ENCODE measurements at places on chromosomes 11 and 22.

GRCh38 chr11:34510673-34511072 lies 2.9 kb downstream of the ELF5 start:
- no peak for DNase-seq

- DNase-seq, result no peak
Measured at GRCh38 chr22:22558071-22558971, 744 bp downstream of the PRAME start.

- DNase-seq, result no peak
Measured at GRCh38 chr11:45737056-45737455, 67.9 kb upstream of the SLC35C1 start.

DNA sequence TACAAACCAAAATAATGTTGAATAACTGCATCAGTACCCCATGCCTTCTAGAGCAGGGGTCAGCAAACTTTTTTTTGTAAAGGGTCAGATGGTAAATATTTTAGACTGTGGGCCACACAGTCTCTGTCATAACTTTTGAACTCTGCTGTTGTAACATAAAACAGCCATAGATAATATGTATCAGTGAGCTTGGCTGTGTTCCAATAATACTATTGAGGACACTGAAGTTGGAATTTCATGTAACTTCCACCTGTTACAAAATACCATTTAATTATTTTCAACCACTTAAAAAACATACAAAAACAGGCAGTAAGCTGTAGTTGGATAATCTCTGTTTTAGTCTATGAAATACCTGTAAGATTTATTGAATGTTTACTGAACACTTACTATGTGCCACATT lies 55.2 kb downstream of the PICALM start:
- DNase-seq, result no peak

GRCh38 chr22:36775586-36775963 lies 344 bp downstream of the IFT27 start:
- DNase-seq, result peak; percentile 39

DNA sequence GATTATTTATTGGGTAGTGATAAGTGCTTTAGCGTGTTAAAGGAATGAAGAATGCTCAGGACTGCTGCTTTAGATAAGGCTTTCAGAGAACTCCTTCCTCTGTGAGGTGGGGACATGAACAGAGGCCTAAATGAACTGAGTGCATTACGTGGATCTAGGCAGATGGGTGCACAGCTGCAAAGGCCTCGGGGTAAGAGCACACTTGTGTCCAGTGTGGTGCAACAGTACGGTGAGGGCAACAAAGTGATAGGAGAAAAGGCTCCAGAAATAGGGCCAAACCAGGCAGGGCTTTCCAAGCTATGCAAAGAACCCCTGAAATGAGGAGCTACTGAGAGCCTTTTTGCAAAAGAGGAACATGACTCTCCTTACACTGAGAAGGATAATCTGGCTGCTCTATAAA lies 45.3 kb upstream of the ARHGAP32 start:
- DNase-seq, result no peak

DNA sequence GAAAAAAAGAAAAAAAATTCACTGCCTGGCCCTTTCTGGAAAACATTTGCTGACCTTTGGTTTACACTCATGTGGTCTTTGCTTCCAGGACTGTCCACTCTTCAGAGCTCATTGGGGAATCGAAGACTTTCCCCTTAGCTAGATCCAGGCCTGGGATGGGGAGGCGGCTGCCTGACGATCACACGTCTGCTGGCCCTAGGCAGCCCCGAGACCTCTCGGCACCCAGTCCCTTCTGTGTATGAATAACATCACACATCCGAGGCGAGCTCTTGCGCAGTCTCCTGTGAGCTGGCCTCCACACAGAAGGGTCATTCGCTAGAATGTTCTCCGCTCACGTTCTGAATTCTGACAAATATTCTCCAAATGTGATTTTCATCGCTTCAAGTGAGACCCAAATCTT lies 25.7 kb upstream of the GAL start:
- DNase-seq, result no peak

DNA sequence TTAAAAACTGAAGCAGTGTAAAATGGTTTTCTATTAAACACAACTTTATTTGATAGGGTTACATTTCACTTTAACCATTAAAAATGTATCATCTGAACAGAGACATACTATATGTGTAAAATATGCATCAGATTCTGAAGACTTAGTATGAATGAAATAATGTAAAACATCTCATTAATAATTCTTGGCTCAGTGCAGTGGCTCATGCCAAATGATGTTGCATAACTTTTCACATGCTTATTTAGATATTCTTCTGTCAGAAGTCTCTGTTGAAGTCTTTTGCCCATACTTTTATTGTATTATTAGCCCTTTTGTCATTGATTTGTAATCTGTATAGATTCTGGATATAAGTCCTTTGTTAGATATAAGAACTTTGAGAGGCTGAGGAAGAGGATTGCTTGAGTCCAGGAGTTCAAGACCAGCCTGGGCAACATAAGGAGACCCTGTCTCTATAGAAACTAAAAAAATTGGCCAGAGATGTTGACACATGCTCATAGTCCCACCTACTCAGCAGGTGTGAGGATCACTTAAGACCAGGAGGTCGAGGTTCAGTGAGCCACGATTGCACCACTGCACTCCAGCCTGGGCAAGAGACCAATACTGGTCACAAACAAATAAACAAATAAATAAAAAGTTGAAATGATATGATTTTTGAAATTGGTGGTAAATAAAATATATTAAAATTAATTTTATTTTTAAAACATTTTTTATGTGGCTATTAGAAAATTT lies 73.8 kb upstream of the PARVA start:
- DNase-seq, result no peak

GRCh38 chr11:27427183-27427980 lies 45.2 kb downstream of the LGR4 start:
- DNase-seq, result no peak

- DNase-seq, result no peak
Measured at GRCh38 chr11:17700991-17701390, 18.4 kb upstream of the MYOD1 start.

- DNase-seq, result no peak
Measured at GRCh38 chr22:50711446-50712340, 26.3 kb upstream of the ACR start.

DNA sequence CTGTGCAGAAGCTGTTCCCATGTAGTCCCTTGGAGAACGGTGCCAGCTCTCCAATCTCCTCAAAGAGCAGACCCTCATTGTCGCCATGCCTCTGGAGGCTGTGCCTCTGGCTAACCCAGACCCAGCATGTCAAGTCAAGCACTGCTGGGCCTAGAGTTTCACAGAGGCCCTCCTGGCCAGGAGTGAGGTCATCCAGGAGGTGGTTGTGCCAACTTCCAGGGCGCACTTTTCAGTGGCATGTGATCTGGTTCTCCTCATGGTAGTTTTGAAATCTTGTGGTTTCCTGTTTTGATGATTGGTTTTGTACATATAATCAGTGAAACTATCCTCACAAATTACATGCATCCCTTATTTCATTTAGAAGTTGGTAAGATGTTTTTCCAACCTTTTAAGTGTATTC lies 78.9 kb downstream of the PPFIBP2 start:
- DNase-seq, result no peak

GRCh38 chr11:93194673-93195291 lies 3.0 kb downstream of the SLC36A4 start:
- no peak for DNase-seq

- no peak for DNase-seq
Measured at GRCh38 chr11:96567667-96568066, 177.9 kb downstream of the JRKL start.

DNA sequence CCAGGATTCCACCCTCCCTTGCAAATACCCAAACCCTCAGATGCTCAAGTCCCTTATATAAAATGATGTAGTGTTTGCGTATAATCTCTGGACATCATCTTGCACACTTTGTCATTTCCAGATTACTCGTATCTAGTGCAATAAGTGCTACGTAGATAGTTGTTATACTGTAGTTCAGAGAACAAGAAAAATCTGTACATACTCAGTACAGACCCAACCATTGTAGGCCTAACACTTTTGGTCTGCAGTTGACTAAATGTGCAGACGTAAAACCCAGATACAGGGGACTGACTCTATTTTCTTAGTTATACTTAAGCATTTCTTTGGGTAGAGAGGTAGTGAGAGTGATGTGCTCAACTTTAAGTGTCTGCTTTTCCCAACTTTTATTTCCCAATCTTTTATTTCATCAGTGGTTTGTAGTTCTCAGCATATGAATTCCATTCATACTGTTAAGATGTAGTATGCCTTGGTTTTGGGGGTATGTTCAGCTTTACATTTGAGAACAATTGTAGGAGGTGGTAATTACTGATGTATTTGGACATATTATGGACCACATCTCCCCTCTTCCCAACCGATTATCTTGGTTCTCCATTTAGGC lies 43.9 kb downstream of the DDX6 start:
- no peak for DNase-seq

DNA sequence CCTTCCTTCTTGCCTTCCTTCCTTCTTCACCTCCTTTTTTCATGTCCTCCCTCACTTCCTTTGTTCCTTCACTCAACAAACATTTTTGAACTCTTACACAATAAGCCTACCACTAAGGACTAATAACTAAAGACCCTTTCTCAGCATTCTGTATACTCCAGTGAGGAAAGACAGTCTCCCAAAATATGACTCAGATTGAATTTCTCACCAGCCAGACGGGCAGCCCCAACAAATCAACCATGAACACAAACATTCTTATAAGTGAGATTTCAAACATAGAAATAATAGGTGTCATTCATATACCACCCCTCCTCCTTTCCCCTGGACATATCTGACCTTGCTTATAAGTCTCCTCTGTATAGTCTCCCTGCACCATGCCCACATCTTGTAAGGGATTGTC lies 1079.7 kb downstream of the OPCML start:
- DNase-seq, result no peak

DNA sequence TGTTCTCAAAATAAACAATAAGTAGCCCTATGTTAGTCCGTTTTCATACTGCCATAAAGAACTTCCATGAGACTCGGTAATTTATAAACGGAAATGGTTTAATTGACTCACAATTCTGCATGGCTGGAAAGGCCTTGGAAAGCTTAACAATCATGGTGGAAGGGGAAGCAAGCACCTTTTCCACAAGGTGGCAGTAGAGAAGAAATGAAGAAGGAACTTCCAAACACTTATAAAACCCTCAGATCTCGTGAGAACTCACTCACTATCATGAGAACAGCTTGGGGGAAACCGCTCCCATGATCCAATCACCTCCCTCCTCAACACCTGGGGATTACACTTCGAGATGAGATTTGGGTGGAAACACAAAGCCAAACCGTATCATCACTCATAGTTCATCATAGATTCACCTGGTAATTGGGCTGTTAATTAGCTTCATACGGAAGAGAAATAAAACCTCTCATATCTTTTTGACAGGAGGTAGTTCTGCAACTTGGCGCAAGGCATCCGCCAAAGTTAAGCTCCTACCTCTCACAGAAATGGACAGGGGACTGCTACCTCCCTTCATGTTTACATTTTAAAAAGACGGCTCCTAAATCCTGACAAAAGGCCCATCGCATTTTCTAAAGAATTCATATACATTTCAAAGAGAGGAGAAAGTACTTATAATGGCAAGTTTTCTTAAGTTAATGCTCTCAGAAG lies 49.0 kb downstream of the MUC15 start:
- DNase-seq, result no peak

- no peak for DNase-seq
Measured at GRCh38 chr11:17350455-17351171, 987 bp upstream of the NCR3LG1 start.

DNA sequence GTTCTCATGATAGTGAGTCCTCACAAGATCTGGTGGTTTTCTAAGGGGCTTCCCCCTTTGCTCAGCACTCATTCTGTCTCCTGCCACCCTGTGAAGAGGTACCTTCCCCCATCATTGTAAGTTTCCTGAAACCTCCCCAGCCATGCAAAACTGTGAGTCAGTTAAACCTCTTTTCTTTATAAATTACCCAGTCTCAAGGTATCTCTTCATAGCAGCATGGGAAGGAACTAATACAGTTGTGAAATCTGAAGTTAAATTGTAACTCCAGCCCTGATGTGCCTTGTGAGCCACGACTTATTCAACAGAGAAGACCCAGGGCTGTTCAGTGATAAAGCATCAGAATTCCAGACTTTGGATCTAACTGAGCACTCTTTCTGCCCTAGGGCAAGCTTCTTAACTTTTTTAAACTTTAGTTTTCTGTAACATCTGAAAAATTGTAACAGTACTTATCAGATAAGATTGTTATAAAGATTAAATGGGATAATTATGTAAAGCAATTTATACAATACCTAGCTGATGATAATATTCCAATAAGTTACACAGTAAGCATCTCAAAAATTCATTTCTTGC lies 220.0 kb downstream of the TRPC6 start:
- DNase-seq, result no peak

DNA sequence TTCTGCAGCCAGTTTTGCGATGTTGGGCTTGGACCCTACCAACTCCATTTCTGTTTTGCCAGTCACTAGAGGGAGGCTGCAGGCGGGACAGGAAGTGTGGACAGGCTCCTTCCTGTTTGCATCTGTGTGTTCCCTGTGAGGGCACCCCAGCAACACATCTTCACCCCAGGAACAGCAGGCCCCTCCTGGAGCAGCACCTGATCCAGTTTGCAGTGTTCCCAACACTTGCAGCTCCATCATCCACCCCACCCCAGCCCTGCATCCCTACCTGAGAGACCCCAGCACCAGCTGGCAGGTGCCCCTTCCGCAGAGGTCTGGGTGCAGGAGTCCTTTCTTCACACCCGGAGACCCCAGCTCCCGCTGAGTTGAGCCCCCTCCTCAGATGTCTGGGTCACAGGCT lies 7.4 kb upstream of the VSIG10L2 start:
- no peak for DNase-seq

DNA sequence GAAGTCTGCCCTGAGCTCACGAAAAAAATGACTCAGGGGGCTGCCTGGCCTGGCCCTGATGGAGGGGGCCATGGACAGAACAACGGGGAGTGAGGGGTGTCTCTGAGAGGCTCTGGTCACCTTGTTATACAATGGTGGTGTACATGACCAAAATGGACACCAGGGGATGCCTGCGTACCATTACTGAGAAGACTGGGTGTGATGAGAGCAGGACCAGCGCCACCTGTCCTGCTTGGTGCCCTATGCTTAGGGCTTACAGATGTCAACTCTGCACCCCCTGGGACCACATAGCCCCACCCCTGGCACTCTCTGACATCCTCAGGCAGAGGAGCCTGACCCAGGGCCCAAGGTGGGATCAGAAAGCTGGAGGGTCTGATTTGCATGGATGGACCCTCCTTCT lies 104.8 kb downstream of the ZNF280B start:
- DNase-seq, result no peak

GRCh38 chr11:70590356-70590991 lies 192.1 kb downstream of the CTTN start:
- no peak for DNase-seq

DNA sequence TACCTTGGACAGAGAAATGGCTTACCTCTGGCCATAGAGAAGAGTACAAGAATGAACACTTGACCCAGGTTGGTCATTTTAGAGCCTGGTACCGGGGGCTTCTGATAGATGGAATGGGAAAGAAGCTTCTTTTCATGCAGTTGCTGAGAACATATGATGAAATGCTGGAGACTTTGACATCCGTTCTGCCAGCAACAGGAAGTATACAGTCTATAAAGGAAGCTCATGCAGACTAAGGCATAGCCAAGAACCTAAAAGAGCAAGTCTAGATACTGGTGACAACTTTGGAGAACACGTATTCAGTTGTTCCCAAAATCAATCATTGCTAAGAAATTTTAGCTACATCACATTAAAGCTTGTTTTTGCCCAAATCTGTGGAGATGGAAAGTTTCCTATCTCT lies 894.6 kb downstream of the METTL15 start:
- DNase-seq, result no peak

GRCh38 chr22:35195821-35196220 lies 61.5 kb upstream of the HMGXB4 start:
- no peak for DNase-seq

GRCh38 chr11:26109658-26110368 lies 222.1 kb upstream of the ANO3 start:
- no peak for DNase-seq

- no peak for DNase-seq
Measured at GRCh38 chr11:21415606-21416005, 746.2 kb downstream of the NELL1 start.

Data from stimulated activated naive CD8-positive, alpha-beta T cell treated with anti-CD3 and anti-CD28 coated beads, Interleukin-15, Interleukin-2, amounts not matched to agents 100 U/mL and 50 U/mL, for 24 hours (primary cell).